Endothelial cell of umbilical vein (primary cell): ENCODE measurements at places on chromosomes 5 and 9.

- DNase-seq, result no peak
These were observed 29.3 kb upstream of the CRB2 start for GRCh38 chr9:123326662-123327093.

GRCh38 chr9:134879664-134880483 is 736 bp upstream of the FCN2 start:
- no peak for DNase-seq

DNA sequence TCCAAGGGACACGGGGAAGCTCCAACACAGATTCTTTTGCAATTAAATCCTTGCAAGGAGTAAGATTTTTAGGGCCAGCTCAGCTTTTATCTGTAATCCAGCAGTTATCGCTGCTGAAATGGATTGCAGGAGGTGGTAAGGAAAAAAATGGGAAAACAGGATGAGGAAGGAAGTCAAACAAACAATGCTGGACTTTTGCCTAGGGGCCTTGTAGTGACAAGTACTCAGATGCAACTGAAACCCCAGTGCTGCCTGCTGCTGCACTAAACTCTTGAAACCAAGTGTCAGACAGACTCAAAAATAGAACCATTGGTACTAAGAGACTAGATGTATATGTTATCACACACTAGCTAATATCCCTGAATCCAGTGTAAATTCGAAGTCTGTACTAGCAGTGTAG is 309.2 kb downstream of the CTNND2 start:
- no peak for DNase-seq

GRCh38 chr5:38554861-38555260 is 1.6 kb downstream of the LIFR start:
- DNase-seq, result peak; percentile 25

- DNase-seq, result peak; percentile 27
These were observed 135.4 kb downstream of the SCAMP1 start for GRCh38 chr5:78495800-78496199.
